NCI-H1694 (cell line): ENCODE measurements at places on chromosomes 4 and X.

DNA sequence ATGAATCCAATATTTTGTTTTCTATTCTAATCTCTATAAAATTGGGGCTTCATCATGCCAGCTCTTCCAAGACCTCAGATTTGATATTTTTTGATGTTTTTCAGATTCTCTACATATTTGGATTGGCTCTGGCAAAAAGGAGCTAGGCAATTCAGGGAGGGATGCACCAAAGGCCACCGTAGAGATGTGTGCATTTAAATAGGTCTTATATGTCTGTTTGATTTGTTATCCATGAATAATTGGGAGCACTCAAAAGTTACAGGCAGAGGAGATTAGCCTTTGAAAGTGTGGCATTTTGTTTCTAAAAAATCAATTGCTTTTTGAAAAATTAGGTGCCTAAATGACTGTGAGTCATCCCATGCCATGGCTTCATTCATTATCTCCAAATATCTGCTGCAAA, 147.1 kb upstream of the RPS6KA6 start:
- no peak for DNase-seq

DNA sequence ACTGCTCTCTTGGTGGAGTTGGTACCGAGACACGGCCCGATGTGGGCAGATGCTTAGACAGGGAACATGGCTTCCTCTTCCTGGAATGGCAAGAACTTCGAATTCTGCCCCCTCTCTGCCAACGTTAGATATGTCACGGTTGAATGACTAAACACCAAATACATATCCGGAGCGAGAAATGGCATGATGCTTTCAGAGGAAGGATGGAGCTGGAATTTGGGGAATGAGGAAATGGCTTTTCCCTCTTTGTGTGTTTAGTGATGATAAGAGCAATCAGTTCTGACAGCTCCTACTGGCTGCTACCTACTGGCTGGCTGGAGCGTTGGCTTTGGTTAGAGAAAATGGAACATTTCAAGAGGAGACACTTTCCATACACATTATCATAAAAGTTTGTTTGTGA, 140.0 kb downstream of the DHRSX start:
- DNase-seq, result no peak

GRCh38 chrX:104118765-104119164, 6.4 kb downstream of the ZCCHC18 start:
- DNase-seq, result no peak

DNA sequence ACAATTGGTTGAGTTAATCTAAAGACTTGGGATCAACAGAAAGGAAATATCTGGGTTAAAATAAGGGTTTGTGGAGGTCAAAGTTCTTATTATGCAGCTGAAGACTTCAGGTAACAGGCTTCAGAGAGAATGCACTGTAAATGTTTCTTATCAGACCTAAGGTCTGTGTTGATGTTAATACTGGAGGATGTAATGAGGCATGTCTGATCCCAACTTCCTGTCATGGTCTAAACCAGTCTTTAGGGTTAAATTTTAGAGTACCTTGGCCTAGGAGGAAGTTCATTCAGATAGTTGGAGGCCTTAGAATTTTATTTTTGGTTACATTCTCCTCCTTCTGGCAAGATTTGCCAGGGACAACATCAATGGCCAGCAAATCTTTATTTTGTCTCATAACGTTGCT, 72.1 kb upstream of the GC start:
- DNase-seq, result no peak

GRCh38 chr4:166538491-166539005, 665.5 kb downstream of the TLL1 start:
- DNase-seq, result no peak

DNA sequence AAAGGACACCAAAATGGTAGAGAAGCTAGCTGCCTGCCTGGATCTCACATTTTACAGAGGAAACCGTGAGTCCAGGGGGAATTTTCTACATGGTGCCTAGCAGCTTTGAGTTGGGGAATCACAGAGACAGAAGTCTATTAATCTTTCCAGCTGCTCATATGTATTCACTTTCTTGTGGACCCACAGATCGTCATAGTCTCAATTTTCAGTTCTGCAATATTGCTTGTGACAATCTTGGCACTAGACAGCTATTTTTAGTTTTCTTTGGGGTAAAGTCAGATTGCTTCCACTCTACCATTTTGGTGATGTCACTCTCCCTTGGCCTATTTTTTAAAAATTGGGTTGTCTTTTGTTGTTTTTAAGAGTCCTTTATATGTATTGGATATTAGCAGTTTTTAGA, 233.4 kb upstream of the STK26 start:
- no peak for DNase-seq

DNA sequence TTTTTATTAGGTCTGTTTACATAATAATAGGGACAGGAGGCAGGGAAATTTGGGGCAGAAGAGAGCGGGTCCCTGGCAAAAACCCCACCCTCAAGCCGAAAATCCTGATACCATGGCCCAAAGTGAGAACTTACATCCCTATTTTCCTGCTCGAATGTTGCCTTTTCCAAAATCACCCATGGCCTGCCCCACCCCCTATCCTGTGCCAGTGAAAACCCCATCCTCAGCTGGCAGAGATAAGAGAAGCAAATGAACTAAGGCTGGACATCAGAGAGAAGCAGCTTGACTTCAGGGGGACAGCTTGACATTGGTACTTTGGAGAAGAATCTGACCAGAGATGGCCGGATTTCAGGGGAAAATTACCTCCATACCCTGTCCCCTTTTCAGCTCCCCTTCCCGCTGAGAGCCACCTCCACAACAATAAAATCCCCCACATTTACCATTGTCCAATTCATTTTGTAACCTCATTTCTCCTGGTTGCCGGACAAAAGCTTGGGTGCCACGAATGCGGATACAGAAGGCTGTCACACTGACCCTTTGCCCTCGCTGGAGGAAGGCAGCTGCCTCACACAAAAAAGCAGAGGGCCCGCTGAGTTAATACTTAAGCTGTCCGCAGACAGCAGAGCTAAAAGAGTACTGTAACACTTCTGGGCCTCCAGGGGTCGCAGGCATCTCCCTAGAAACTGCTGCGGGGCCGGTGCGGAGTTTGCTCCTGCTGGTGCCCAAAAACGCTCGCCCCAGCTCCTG, 196.2 kb downstream of the SNCA start:
- DNase-seq, result no peak

DNA sequence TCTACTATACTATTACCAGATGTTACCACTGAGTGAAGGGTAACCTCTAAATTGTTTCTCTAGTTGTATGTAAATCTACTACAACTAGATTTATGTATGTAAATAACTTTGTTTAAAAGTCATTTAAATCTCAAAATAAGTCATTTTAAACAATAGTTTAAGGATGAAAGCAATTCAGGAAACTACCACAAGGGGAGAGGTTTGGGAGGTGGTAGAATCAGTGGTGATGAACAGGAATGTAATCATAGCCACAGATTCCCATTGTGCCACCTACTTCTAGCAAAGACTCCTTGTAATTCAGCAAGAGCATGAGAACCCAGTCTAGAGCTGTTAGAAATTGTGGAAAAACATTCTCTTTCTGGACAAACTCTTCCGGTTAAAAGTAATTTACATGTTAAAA, 234.6 kb downstream of the SLC7A11 start:
- no peak for DNase-seq

DNA sequence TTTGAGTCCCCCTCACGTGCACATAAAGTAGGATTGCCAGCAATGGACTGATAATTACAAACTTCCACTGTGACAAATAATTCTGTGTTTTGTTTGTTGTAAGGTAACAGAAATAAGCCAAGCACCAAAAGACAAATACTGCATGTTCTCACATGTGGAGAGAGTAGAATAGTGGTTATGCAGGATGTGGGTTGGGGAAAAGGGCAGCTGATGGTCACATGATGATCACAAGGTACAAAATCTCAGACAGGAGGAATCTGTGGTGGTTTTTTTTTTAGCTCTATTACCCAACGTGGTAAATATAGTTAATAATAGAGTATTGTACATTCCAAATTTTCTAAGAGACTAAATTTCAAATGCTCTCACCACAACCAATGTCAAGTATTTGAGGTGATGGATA, 182.3 kb downstream of the BANK1 start:
- no peak for DNase-seq

- no peak for DNase-seq
These were observed 429.1 kb upstream of the FTHL17 start for GRCh38 chrX:31500921-31501320.

GRCh38 chr4:79923281-79923680, 149.7 kb downstream of the ANTXR2 start:
- no peak for DNase-seq

DNA sequence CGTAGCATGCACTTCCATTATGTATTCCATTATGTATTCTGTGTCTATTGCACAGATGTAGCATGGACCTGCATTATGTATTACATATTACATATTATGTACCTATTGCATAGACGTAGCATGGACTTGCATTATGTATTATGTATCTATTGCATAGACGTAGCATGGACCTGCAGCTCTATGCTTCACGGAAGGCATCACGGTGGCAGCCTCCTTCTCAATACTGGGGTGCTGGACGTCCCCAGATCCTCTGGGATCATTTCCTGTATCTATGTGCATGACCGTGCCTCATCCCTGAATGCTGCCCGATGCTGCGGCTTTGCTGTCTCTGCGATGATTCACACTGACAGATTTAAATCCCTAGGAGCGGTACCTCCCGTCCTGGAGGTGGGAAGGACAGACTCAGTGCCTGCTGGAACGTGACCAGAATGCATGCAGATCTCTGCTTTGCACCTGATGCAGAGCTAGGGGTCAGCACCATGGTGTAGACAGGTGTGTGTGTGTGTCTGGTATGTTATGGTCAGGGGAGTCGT, 317.5 kb downstream of the DHRSX start:
- no peak for DNase-seq

- DNase-seq, result no peak
These were observed 499.5 kb downstream of the ANKRD50 start for GRCh38 chr4:124212815-124213630.

- DNase-seq, result no peak
These were observed 30.6 kb downstream of the HSD17B11 start for GRCh38 chr4:87360338-87360935.

- no peak for DNase-seq
These were observed 241.7 kb upstream of the TEX13A start for GRCh38 chrX:105462186-105462585.

DNA sequence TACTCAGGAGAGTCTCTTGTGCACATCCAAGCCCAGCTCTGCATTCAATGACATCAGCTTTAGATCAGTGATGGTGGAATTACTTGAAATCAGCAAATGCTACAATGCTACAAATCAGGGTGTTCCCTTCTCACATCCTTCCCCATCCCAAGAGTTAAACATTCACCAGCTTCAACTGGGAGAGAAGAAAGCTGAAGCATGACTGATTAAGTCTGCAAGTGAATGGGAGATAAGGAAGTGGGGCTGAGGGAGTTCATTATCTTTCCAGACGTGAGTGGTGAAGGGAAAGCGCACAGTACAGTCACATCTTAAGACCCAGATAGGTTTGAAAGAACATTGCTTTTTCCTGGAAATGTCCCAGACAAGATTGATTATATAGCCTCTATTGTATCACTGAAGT, 26.2 kb upstream of the MAP9 start:
- no peak for DNase-seq

DNA sequence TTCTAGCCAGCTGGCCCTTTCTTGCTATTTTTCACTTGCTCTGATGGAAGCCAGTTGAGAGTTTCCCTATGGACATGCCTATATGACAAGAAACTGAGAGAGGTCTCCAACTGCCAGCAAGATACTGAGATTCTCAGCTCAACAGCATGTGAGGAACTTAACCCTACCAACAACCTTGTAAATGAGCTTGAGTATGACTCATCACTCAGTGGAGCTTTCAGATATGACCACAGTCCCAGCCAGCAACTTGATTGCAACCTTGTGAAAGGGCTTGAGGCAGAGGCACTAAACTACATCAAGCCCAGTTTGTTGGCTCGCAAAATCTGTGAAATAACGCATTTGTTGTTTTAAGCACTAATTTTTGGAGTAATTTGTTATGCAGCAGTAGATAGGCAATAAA, 175.8 kb downstream of the COMMD8 start:
- no peak for DNase-seq

DNA sequence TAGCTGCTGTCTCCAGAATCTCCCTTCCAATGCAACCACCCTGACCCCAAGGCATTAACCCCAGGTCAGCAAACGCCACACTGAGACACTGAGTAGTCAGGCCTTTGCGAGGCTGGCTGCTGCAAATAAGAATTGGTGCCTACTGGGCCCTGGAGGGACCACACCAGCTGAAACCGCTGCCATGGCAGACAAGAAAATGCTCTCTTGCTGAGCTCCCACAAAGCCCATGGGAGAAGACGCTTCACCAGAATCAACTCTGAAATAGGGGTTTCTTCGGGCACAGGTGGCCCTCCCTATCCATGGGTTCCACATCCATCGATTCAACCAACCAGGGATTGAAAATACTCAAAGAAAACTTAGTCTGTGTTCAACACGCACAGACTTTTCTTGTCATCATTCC, 26.7 kb upstream of the CRMP1 start:
- no peak for DNase-seq

GRCh38 chr4:82818664-82819662, 20.4 kb upstream of the SCD5 start:
- no peak for DNase-seq

GRCh38 chrX:111649638-111650037, 31.3 kb upstream of the ALG13 start:
- no peak for DNase-seq
